ENCODE measurements at places on chromosomes 1 and 21.
A peak's percentile ranks its signal among the peaks of the same experiment; 100 is the strongest.

DNA sequence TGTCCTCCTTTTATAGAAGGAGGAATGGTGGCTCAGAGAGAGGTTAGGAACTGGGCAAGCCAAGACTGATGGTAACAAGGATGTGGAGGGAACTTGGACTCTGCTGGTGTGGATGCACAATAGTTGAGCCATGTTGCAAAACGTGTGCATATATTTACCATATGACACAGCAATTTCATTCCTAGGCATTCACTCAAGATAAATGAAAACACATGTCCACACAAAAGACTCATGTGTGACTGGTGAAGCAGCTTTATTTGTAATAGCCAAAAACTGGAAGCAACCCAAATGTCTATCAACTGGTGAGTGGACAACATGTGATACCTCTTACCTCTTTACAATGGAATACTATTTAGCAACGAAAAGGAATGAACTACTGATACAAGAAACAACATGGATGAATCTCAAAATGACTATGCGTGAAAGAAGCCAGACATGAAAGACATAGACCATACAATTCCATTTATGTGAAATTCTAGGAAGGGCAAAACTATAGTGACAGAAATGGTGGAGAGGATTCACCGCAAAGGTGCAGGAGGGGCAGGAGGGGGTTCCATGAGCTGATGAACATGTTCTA, 36.2 kb downstream of the CAMK2N1 start:
- DNase-seq, result no peak

DNA sequence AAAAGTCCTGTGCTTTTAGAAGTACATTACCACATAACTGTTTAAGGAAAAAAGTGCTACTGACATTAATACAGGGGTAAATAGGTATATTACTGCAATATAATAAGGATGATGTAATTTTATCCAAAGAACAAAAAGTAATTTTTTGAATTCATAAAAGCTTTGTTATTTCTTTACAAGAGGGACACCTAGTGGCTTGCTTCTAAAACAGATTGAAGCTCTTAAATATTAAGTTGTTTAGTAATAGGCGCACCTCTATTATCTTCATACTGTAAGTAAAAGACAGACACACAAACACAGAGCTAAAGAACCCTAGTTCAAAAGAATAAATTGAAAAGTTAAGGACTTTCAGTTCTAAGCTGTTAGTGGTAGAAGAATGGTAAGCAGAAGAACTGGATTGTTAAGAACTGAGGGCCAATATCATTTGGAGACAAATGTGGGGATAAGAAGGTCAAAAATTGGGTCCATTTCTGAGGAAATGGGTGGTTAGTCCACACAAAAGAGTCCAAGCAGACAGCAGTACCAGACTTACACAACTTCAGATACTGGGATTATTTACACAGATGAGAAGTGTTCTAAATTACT, 15.4 kb downstream of the ZNHIT6 start:
- no peak for DNase-seq

DNA sequence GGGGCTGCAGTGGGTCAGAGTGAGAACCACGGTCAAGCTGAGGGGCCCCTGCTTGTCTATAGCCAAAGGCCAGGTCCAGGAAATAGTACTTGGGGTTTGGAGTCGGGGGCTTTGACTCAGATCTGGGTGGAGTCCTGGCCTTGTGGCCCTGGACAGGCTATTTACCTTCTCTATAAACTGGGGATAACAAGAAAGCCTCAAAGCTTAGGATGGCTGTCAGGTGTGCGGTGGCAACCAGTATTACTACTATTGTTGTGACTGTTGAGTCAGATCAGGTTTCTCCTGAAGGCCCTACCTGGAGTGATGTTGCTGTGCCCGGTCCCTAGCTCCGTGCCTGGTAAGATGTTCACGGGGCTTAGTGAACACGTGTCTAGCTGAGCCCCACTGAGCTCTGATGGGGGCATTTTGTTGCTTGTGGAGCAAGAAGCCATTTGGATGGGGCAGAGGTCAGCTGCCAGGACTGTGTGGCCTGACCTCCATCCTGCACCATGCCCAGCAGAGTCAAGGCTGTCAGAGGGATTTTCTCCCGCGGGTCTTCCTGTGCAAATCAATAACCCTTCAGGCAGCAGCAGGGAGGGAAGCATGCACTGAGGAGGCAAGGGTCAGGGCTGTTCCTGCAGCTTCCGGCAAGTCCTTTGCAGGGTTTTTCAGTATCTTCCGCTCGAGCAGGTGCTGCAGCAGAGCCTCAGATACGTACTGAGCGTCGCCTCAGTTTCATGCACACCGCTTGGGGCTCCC, 170.3 kb downstream of the CAMTA1 start:
- DNase-seq, result no peak

- no peak for DNase-seq
Measured at GRCh38 chr1:230696722-230697437, 17.0 kb downstream of the AGT start.

GRCh38 chr1:186213225-186213607, 161.8 kb downstream of the TPR start:
- DNase-seq, result no peak

- DNase-seq, result no peak
Measured at GRCh38 chr21:33281096-33281652, 15.0 kb downstream of the IL10RB start.

- no peak for DNase-seq
Measured at GRCh38 chr1:174974711-174975119, 25.0 kb upstream of the CACYBP start.

DNA sequence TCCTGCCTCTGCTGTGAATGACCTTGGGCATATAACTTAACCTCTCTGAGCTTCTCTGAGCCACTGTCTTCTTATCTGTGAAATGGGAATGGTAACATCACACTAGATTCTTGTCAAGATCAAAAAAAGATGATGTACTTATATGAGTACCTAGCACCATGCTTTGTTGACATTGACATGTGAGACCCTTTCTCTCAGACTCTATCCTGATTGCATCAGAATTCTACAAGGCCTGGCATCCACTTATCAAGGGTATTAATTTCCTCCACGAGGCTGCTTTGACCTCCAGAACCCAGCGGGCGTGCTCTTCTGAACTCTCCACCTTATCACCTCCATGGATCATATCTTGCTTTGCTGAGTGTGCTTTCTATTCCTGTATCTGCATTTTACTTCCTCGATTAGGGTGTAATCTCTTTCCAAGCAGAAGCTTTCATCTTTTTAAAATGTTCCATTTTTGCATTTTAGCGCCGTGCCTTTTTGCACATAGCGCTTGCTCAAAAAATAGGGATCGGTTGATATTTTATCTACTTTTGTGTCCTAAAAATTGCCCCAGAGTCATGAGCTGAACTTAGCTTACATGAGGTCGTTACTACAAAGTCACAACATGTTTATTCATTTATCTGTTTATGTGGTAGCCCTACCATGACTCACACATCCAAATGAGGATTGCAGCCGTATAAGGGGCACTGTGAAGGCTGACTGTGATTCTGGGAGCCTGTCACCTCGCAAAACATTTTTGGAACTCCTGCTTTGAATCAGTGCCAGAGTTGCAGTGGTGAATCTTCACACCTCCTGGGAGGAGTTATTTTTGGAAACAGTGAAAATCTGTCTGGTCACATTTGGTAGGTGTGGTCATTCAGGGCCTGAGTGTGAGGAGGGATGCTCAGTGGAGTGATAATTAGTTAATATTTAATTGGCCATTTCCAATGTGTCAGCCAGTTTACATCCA, 63.2 kb downstream of the IER5 start:
- DNase-seq, result no peak

DNA sequence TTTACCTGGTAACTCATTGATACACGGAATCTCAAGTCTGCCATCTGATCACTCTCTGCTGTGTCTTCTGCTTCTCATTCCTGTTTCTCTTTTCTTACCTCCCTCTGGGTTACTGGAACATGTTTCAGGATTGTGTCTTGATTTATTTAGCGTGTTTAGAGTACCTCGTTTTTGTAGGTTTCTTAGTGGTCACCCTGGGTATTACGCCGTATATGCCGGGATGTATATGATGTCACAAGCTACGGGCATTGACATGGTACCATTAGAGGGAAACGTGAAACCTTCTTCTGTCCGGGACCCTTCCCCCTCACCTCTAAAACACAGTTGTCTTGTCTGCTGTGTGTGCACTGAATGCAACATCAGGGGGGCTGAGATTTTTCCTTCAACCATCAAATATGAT, 2.8 kb downstream of the ACTRT2 start:
- no peak for DNase-seq

DNA sequence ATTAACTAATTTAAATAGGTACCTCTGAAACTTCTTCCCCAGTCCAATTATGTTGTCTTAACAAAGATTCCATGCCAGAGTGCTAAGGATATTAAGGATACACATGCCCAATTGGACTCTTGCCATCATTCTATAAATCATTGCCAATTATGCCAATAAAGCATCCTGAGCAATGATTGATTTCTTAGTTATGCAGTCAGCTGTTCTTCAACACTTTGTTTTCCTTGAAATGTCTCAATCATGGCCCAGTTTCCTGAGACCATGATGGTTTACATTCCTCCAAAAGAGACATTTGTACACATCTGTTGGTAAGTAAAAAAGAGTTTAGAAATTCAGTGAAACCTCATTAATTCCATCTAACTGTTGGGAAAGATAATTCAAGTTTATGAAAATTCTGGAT, 180.4 kb upstream of the PKN2 start:
- DNase-seq, result no peak

DNA sequence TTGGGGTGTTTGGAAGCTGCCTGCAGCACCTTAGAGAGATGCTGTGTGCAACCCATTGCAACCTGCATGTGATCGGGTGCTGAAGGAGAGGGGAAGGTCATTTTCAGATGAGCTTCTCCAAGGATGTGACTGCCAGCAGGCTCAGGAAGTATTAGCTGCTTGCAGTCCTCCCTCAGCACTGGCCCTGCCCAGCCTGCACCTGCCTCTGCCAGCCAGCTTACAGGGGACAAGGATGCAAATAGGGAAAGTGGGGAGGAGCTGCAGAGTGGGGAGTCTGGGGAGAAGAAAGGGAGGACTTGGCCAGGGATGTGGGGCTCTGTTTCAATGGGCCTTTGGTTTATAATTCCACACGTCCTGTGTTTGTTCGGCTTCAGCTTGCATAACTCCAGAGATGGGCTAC, 254.5 kb downstream of the RRAGC start:
- DNase-seq, result no peak

- DNase-seq, result no peak
Measured at GRCh38 chr1:160768295-160768657, 27.7 kb upstream of the LY9 start.

- no peak for DNase-seq
Measured at GRCh38 chr1:211616231-211616964, 37.4 kb upstream of the SLC30A1 start.

- DNase-seq, result no peak
Measured at GRCh38 chr1:225980005-225980836, 18.9 kb downstream of the SDE2 start.

GRCh38 chr1:54728027-54728426, 12.4 kb downstream of the TTC4 start:
- DNase-seq, result no peak

GRCh38 chr1:38050397-38051078, 3.9 kb upstream of the POU3F1 start:
- DNase-seq, result no peak

GRCh38 chr1:17765444-17766411, 10.6 kb downstream of the ACTL8 start:
- no peak for DNase-seq

GRCh38 chr1:225448146-225448805, 20.4 kb upstream of the LBR start:
- DNase-seq, result no peak

DNA sequence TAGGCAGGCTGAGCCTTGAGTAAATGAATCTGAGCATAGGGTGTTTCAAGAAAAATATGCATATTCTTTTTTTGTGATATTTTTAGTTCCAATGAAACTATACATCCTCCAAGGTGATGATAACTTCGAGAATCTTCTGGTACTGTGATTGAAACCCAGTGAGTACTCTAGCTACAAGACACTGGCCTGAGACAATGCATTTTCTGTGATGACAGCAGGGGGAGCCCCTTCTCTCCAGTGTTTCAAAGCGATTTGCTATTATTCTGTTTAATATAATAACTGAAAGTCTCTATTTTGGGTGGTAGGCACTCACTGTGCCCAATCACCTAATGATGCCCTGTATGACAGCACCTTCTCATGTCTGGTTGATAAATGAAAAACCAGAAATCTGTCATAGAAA, 12.1 kb downstream of the IRF2BP2 start:
- no peak for DNase-seq

- DNase-seq, result no peak
Measured at GRCh38 chr1:229803626-229804217, 177.7 kb downstream of the URB2 start.

DNA sequence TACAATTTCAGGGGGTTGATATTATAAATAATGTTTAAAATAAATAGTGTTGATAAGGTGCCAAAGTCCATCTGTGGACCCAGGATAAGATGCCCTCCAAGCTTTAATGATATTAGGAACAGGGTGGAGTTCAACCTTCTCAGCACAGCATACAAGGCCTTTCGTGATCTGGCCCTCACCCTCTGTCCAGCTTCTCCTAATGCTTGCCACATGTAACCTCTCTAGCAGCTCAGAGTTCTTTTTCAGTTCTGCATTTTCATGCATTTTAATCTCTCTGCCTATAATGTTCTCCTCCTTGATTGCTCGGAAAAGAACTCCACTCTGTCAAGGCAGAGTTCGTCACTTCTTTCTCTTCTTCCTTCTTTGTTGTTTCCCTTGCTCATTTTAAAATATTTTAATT, 21.4 kb upstream of the SMAP2 start:
- DNase-seq, result no peak

DNA sequence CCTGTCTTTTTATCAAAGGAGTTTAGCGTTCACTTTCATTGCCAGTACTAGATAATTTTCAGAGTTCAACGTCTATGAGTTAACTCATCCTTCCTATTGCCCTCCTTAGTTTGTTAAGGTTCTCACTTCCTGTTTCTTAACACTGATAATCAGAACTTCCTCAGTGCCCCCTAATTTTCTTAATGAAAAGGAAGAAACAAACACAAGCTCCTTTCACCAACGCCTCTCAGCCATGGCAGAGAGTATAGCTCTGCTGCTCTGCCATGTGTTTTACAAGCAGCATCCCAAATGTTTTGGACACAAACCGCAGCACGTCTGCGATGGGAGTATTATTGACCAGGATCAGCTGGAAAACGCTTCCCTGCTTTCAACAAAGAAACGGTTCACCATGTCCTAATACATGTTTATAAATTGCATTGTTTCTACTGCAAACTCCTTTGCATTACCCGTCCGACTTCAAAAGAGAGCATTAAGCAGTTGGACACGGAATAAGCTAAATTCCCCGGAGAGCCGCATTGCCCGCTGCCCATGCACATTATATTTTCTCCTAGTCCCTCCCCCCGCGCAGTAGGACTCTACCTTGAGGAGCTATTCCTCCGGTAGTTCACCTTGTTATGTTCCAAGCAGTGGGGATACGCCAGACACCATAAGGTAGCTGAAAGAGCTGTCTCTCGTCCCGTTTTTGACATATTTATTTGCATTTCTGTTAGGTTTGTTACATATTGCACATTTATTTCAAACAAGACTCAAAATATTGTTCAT, 561 bp downstream of the OLFM3 start:
- DNase-seq, result peak; percentile 15

All from D721Med (cell line).